Stimulated activated CD4-positive, alpha-beta T cell treated with anti-CD3 and anti-CD28 coated beads, Interleukin-12 subunit alpha, Interleukin-12 subunit beta, amount 100 ng/mL, for 24 hours (primary cell): ENCODE measurements at places on chromosomes 7 and 10.

DNA sequence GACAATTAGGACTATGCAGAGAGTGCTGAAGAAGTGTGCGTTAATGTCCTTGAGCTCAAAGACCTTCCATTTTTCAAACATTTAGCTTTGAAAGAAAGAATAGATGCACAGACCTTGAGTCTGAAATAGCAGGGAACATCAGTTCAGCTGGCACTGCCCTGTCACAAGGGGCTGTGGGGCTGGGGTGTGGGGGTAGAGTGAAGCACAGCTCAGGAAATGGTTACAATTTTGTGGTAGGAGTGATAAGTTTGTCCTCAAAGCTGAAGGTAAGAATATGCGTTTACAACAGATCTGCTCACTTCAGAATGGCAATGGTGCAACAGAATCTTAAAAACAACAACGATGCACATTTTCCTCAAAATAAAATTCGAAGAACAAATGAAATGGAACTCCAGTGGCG lies 33.6 kb downstream of the SMKR1 start:
- DNase-seq: no peak

GRCh38 chr7:78542541-78542940 lies 744.0 kb downstream of the PHTF2 start:
- DNase-seq: no peak

- DNase-seq: no peak
These were observed 141.6 kb upstream of the TCERG1L start for GRCh38 chr10:131452926-131453720.

- no peak for DNase-seq
These were observed 172.7 kb upstream of the GDF10 start for GRCh38 chr10:47127188-47127785.

GRCh38 chr10:52703451-52703850 lies 69.1 kb downstream of the MBL2 start:
- DNase-seq: no peak

- DNase-seq: no peak
These were observed 165.7 kb downstream of the CPEB3 start for GRCh38 chr10:92125144-92125543.

GRCh38 chr7:45035893-45036292 lies 35.9 kb downstream of the CCM2 start:
- DNase-seq: no peak

DNA sequence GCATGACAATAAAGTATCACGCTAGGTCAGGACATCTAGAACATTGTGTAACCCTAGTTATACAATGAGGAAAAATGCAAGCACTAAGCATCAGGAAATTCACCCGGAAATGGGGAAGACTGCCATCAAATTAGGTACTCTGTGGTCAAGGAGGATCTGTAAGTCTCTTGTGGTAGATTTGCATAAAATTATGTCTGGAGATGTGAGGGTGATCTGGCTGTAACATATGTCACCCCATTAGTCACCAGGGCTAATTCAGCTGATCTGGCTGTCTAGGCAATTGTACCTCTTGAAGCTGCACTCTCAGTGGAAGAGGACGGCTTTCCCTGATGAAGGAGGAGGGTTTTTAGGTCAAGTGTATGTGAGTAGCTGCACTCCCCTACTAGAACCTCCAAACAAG lies 14.8 kb downstream of the AKR1D1 start:
- DNase-seq: no peak

- DNase-seq: no peak
These were observed 32.8 kb downstream of the FOXK1 start for GRCh38 chr7:4714767-4715409.

- no peak for DNase-seq
These were observed 846 bp upstream of the ZNF775 start for GRCh38 chr7:150378115-150378852.

- no peak for DNase-seq
These were observed 8.4 kb upstream of the TEX36 start for GRCh38 chr10:125691160-125691981.

DNA sequence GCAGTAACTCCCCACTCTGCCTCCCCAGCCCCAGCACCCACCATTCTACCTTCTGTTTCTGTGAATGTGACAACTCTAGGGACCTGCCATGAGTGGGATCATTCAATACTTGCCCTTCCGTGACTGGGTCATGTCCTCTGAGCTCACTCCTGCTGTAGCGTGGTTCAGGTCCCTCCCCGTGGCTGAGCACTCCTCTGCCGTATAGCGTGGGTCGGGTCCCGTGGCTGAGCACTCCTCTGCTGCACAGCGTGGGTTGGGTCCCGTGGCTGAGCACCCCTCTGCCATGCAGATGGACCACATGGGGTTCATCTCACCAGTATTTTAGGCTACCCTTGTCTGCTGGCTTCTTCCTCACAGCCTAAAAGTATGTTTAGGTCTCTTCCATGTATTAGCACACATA lies 43.0 kb downstream of the INSIG1 start:
- no peak for DNase-seq

GRCh38 chr7:93013446-93014061 lies 104.2 kb downstream of the SAMD9 start:
- no peak for DNase-seq
